ENCODE measurements at places on chromosomes 12 and 14.
A peak's percentile ranks its signal among the peaks of the same experiment; 100 is the strongest.

DNA sequence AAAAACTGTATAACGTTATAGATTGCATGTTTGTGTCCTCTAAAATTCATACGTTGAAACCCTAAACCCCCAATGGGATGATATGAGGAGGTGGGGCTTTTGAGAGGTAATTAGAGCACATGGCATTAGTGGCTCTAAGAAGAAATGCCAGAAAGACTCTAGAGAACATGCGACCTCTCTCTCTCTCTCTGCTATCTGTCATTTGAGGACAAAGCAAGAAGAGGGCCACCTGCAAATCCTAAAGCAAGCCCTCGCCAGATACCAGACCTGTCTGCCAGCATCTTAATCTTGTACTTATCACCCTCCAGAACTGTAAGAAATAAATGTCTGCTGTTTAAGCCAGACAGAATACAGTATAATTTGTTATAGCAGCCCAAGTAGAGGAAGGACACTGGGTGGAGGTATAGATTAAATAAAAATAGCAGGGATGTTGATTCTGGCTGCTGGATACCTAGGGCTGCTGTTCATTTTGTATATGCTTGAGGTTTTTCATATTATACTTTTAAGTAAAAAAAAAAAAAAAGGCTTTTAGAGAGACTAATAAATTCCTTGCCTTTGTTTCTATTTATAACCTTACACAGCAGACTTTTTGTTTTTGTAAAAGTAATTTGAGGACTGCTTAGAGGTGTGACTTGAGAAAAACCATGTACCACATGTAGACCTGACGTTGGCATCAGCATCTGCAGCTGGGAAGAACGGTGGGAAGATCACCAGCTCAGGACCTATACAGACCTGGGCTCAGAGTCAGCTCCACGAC, 26.9 kb downstream of the MOK start:
- DNase-seq, result no peak

- no peak for DNase-seq
Measured at GRCh38 chr14:92733007-92733406, 15.4 kb downstream of the LGMN start.

- no peak for DNase-seq
Measured at GRCh38 chr12:116060764-116061163, 216.7 kb downstream of the MED13L start.

DNA sequence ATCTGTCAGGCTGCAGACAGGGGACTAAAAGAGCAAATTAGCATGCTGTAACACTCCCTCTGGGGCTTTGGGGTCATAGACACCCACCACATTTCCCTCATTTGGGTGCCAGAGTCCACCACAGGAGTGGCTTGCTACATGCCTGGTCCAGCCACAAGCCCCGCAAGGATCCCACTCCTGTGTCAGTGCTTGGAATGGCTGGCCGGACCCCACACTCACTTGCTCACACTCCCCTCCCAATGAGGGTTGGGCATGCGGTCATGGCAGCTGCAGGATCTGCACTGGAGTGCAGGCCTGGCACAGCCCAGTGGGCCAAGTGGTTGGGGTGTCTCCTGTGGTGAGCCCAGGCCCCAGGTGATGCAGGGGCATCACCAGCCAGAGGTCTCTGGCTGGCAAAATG, 59.9 kb downstream of the TSPAN19 start:
- no peak for DNase-seq

DNA sequence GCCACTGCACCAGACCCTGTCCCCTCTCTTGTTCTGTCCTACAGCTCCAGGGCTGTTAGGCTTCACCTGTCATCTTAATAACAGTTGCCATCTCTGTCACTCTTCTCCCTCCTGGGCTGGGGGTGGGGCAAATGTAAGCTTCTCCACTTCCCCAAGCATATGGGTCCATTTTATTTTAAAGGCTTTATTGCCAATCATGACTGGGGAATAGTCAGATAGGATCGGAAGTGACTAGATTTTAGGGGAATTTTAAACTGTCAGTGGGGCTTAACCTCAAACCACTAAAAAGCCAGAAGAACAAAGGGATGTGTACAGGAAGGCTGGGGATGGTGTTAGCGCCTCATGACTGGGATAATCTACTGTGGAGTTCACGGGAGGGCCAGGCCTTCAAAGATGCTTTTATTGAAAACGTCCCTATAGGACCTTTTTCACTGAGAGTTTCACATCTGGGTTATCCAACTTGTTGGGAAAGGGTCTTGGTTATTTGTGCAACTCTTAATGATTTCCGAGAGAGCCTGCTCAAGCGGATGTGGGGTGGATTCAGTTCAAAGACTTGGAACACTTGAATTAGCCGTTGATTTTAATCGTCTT, 41.6 kb downstream of the CHST11 start:
- DNase-seq, result no peak

GRCh38 chr14:24312736-24313507, 1.6 kb downstream of the LTB4R start:
- no peak for DNase-seq

GRCh38 chr12:128069359-128069997, 197.5 kb upstream of the TMEM132C start:
- peak; percentile 62 for DNase-seq

- DNase-seq, result peak; percentile 80
Measured at GRCh38 chr12:54016478-54016964, 7.7 kb downstream of the HOXC8 start.

DNA sequence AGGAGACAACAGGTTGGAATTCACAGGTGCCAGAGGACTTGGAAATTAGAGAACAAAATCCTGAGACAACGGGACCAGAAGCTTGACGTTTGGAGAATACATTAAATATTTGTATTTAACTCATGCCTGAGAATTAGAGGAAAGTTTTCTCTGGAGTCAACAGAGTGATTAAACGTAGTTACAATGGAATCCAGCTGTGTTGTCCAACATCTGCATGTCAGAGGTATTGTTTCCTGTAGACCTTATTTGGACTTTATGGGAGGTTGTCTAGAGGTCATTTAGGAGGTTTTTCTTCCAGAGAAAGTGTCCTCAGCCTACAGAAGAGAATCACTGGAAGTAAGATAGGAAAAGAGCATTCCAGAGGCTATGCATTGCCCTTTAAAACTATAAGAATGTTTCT, 45.1 kb upstream of the RERGL start:
- no peak for DNase-seq

DNA sequence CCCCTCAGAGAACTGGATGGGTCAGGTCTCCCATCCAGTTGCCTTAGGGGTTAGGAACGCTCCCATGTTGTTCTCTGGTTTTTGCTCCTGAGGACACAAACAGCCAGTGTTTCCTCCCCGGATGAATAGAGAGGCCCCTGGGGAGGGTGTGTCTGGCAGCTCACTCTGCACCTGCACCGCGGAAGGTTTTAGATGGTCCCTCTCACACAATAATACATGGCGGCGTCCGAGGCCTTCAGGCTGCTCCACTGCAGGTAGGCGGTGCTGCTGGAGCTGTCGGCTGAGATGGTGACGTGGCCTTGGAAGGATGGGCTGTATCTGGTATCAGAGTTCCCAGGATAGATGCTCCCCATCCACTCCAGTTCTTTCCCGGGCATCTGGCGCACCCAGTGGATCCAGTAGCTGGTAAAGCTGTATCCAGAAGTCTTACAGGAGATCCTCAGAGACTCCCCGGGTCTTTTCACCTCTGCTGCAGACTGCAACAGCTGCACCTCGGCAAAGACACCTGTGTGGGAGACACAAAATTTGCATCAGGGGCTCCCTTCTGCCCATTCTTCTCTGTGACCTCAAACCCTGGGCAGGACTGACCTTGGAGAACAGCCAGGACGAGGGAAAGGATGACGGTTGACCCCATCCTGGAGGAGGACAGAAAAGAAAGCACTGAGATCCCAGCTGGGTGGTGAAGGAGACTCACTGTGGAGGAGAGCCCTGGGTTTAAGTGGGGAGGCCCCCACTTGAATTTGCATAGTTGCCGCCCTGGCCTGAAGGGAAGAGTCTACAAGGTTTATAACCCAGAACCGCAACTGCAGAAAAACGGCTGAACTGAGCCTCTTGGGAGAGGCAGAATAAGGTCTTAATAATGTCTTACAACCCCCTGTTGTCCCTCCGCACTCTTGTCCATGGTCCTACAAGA, 1324.8 kb downstream of the TMEM121 start:
- no peak for DNase-seq

DNA sequence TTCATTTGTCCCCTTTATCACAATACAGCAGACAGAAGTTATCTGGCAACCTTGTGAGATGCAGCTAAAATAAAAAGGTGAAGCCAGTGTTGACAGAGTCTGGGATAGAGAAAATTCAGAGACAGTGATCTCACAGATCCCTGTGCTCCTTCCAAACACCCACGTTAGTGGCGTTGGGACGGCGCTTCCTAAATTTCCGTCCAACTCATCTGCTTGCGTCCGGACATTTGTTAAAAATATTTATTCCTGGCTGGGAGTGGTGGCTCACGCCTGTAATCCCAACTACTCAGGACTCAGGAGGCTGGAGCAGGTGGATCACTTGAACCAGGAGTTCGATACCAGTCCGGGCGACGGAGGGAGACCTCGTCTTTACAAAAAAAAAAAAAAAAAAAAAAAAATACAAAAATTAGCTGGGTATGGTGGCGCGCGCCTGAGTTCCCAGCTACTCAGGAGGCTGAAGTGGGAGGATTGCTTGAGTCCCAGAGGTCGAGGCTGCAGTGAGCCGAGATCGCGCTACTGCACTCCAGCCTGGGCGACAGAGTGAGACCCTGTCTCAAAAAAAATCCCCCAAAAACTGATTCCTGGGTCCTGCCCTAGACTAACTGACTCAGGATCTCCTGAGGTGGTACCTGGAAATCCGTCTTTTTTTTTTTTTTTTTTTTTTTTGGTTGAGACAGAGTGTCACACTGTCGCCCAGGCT, 708 bp upstream of the TCTN1 start:
- DNase-seq, result no peak

GRCh38 chr14:71770431-71770830, 161.8 kb upstream of the RGS6 start:
- DNase-seq, result no peak

- no peak for DNase-seq
Measured at GRCh38 chr12:34392741-34393085, 370.4 kb downstream of the ALG10 start.

- no peak for DNase-seq
Measured at GRCh38 chr14:51202914-51203665, 37.0 kb upstream of the TMX1 start.

DNA sequence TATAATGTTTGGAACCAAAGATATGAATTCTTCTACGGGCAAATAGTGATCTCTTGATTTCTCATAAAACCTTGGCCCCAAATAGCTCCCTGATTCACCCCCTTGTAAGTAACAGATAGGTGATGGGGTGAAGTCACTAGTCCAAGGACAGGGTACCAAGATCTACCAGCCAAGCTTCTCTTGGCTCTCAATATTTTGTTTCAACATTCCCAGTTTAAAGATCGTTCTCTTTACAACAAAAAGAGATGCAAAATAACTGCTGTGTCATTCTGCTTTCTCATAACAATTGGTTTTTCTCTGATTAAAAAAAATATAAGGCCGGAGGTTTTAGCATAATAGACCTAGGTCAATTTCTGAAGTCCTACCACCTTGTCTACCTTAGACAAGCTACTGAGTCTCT, 11.8 kb downstream of the PAH start:
- no peak for DNase-seq

DNA sequence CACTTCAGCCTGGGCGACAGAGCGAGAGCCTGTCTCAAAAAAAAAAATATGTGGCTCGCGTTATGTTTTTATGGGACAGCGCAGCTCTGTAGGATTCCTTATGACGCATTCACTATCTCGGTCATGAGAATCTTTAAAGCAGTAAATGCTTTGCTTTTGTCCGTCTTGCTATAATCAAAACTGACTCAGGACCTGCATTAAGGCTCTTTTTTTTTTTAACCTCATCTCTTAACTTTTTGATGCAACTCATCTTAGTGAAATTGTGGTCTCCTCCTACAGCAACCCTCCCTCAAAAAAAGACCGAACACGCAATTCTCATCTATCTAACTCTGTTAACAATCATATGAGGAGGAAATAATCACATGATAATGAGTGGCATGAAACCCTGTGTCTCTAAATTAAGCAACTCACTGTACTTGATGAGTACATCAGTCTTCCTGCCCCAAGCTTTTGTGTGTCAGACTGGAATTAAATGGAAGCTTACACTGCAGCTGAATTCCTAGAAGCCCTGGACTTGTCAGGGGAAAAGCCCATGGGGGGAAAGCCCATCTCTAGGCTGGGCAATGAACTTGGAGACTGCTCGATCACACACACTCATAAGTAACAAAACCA, 4.3 kb downstream of the P2RX4 start:
- no peak for DNase-seq

- DNase-seq, result no peak
Measured at GRCh38 chr14:51883232-51883631, 22.8 kb downstream of the GNG2 start.

DNA sequence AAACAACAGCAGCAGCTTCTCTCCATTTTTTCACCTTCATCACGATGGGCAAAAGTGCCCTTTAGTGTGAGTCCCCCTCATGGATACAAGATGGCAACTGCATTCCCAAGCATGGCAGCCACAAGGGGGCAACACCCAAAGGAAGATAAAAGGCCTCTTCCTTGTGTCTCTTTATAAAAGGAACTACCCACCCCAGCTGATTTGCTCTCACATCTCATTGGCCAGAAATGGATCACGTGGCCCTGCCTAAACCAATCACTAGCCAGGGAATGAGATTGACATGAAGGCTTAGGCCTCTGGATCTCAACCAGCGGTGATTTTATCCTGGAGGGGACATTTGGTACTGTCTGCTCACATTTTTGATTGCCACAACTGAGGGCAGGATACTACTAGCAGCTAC, 21.9 kb upstream of the IFT81 start:
- DNase-seq, result peak; percentile 37

- no peak for DNase-seq
Measured at GRCh38 chr12:21065845-21066244, 65.1 kb upstream of the SLCO1B1 start.

DNA sequence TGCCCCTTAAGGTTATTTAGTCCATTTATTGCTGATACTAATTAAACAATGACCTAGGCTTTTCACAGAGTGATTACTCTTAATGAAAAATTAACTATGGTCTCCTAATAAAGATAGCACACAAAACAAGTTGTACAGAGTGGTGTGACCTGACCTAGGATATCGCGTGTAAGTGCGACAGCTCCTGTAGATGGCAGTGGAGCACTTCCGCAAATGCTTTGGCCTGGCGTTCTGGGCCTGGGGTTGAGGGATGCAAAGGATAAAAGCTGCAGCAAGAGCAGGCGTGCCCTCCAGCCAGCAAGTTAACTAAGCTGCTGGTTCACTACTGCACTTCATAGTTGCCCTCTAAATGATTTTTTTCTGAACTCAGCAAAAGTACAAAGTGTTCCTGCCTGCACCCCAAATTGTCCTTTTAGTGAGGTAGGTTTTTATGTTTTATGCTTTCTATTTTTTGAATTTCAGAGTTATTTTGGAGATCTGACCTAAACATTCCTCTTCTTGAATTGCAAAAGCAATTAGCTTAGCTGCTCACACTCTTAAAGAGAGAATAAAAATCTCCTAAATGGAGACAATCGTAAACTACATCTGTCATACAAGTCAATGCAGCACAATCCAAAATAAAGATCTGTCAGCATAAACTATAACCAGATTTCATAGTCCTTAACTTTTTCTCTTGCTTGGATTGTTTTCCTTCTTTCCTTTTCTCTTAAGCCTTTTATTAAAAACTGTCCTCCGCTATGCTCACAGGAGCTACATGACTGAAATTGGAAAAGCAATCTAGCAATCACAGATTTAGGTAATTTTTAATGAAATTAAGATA, 379.6 kb downstream of the LRIG3 start:
- peak; percentile 93 for DNase-seq
